ENCODE measurements at places on chromosomes 6 and 20.
A peak's percentile ranks its signal among the peaks of the same experiment; 100 is the strongest.

DNA sequence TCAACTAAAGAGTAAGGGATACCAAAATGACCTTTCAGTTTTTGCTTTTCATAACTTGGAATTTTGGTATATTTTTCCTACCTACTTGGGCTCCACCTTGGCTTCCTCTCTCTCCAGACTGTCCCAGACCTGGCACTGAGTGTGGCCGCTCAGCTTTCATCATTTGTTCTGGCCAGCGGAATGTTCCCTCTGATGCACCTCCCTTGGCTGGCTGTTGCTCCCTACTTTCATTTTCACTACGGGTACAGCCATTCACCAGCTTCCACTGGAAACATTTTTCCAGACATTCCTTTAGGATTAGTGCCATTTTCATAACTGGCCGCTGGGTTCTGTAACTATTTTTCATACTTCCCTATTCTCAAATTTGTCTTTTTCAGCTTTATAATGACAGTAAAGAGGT lies 487.4 kb downstream of the TENT5A start:
- DNase-seq: no peak

DNA sequence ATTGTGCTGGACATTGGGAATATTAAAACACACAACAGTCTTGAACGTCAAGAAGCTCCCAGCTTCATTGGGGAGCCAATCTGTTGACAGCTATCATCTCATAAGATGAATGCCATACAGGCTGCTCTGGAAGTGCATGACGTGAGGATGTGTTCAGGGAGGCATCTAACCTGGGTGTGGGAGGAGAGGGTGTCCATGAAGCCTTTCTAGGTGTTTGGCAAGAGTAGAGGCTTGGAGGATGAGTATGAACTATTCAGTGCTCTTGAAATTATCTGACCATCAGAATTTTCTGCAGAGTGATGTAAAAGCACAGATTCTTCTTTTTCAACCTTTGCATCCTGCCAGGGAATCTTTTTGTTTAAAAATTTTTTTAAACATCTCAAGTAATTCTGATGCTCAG lies 11.6 kb downstream of the AKAP7 start:
- no peak for DNase-seq

- DNase-seq: no peak
Observed at GRCh38 chr6:85361643-85362014, 88.3 kb upstream of the NT5E start.

DNA sequence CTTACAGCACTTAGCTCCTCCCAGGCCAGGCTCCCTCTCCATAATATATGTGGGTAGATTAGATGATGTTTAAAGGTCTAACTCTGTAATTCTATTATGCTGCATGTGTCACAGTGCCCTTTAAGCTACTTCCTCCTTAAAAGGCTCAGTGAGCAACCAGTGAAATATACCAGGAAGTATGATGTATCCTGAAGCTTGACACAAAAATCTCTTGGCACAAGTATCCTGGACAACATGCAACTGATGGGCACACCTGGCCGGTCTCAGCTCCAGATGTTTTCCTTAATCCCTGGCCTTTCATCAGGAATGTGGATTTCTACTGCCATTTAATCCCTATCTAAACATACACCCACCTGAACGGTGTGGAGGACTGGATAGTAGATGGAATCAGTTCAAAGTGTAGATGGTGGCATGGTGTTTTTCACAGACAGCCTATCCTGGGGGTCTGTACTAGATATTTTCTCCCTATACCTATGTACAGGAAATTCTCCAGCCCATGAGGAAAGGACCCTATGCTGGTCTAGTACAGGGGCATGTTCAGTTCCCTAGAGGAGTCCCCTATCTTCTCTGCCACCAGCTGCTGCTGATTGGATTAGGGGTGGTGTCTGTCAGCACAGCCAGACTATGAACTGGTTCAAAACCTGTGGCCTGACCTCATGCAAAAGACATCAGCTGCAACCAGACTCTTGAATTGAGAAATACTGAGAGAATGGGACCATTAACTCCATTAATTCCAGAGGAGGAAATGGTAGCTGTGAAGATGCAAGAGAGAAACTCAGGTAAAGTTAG lies 59.4 kb upstream of the CITED2 start:
- no peak for DNase-seq

GRCh38 chr6:128601060-128601459 lies 80.7 kb upstream of the PTPRK start:
- no peak for DNase-seq

- DNase-seq: peak; percentile 50
Observed at GRCh38 chr6:148747471-148748165, 788 bp downstream of the UST start.

GRCh38 chr6:143125455-143125854 lies 64.8 kb downstream of the AIG1 start:
- DNase-seq: no peak

DNA sequence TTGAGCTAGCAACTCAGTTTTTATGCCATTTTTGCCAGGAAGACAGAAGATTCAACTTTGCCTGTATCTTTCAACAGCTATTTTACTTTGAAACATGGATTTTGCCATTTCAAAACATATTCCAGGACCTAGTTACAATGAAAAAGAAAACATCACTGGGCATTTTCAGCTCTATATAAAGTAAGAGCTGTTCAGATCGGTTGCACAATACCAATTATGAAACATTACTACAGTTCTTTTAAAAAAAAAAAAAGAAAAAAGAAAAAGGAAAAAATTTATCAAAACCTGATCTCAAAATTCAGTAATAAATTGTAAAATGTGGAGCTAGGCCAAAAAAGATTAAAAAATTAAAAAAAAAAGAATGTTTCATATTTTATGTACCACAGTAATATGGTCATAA lies 15.6 kb downstream of the BCLAF1 start:
- DNase-seq: no peak

DNA sequence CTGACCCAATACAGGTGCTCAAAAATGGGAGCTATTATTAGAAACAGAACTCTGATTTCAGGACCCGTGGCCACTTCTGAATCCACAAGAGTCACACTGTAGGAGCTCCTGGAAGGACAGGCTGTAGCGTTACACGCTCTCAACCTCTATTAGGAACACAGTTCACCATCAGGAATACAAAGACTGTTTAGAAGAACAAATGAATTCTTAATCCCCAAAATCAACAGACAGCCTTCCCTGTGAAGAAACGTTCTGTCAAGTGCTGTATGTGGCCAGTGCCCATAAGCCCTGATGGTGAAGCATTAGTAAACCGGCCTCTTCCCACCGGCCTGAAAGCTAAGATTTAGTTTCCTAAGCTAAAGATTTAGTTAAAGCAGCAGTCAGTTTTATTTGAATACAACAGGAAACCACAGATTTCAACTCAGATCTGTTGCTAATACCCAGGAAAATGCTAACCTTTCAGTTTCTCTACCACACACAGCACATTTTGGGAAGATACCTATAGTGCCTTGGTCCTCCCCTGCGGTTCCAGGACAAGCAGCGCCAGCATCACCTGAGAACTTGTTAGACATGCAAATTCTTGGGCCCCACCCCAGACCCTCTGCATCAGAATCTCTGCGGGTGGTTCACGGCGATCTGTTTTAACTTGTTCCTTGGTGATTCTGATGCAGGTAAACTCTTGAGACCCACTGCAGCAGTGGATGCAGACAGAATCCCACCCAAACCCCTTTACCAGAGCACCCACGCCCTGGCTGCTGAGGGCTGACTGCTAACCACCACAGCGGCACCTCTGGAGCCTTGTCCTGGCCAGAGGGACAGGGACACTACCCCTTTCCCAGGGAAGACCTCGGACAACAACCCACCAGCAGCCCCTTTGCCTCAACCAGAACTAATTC lies 33.4 kb downstream of the MTRES1 start:
- peak; percentile 25 for DNase-seq

DNA sequence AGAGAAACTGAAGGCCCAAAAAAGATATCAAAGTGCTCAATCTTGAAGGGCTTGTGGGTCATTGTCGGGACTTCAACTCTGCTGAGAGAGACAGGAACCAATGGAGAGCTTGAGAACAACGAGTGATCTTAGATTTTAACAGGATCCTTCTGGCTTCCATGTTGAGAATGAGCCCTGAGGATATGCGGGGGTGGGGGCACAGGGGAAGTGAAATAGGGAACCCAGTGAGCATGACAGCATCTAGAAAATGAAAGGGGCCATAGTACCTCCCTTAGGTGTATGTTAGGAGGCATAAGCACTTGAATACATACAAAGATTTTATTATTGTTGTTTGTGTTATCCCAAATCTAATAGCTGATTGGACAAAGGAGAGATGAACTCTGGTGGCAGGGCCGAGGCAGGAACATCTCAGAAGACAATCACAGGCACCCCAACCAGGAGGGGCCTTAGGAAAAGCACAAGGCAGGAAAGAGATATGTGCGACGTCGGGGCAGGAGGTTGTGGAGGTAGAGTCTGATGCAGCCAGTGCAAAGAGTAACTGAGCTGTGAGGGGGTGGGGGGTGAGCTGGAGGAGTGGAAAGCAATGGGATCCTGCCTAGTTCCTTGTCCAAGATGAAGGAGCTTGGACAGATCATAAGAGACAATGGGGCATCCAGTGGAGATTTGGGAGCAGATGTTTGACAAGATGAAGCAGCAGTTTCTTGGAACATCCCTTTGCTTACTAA lies 10.4 kb downstream of the TGM6 start:
- no peak for DNase-seq

DNA sequence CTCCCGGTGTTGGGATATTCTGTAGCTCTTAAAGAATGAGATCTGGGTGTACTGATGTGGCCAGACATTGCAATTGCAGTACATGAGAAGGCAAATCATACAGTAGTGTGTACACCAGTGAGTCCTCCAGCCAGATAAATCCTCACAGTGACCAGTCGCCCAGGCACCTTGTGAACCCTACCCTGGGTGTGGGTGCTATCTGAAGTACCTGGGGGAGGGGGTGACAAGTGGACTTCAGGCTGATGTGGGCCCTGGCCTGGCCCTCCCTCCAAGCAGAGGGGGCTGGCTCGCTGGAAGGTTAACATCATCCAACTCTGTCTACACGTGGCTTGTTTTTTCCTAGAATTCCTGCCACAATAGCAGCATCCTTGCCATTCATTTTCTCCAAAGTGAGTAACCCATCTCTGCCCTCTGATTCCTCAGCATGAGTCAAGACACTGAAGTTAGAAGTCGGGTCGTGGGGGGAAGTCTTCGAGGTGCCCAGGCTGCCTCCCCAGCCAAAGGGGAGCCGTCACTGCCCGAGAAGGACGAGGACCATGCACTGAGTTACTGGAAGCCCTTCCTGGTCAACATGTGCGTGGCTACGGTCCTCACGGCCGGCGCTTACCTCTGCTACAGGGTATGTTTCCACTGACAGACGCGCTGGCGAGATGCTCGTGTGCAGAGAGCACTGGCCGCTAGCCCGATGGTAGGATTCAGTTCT lies 70.8 kb downstream of the PTPN1 start:
- DNase-seq: no peak

DNA sequence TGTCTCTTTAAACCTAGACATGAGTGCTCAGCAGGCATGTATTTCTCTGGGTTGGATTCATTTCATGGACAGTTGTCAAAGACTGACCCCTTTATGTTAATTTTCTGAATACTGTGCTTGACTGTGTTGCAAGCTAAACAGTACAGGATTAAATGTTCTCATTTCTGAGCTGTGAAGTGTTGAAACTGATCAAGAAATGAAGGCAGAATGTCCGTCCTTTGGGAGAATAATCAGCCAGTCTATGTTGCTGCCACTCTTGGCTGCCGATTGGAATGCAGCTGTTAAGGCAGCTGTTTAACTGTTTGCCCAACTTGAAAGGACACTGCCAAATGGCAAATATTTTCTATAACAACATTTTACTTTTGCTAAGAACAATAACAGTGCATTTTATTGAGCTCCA lies 87.3 kb downstream of the CEP57L1 start:
- DNase-seq: no peak

- no peak for DNase-seq
Observed at GRCh38 chr6:136066005-136066404, 184.1 kb downstream of the MTFR2 start.

GRCh38 chr6:105917038-105917695 lies 169.0 kb upstream of the PRDM1 start:
- DNase-seq: no peak

- no peak for DNase-seq
Observed at GRCh38 chr20:1700990-1701389, 43.4 kb upstream of the SIRPG start.

GRCh38 chr20:49343246-49343645 lies 65.4 kb upstream of the ZNFX1 start:
- DNase-seq: no peak

GRCh38 chr6:2197177-2197671 lies 48.2 kb downstream of the GMDS start:
- DNase-seq: no peak

- peak; percentile 75 for DNase-seq
Observed at GRCh38 chr20:31674895-31675827, 37.4 kb downstream of the COX4I2 start.

- DNase-seq: peak; percentile 35
Observed at GRCh38 chr6:32947552-32948465, 5.1 kb downstream of the HLA-DMA start.

DNA sequence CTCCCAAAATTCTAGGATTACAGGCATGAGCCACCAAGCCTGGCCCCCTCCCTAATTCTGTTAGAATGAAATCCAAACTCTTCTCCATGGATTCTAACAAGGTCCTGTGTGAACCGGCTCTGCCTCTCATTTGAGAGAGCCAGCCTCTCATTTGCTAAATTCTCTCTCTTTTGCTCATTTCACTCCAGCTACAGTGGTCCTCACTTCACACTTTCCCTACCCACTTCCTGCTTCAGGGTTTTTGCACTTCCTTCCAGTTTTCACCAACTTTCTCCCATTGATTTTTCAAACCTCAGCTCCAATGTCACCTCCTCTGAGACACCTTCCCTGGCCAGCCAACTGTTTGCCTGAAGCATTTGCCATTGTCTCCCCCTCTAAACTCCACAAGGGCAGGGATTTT lies 5.1 kb downstream of the COX4I2 start:
- DNase-seq: no peak

DNA sequence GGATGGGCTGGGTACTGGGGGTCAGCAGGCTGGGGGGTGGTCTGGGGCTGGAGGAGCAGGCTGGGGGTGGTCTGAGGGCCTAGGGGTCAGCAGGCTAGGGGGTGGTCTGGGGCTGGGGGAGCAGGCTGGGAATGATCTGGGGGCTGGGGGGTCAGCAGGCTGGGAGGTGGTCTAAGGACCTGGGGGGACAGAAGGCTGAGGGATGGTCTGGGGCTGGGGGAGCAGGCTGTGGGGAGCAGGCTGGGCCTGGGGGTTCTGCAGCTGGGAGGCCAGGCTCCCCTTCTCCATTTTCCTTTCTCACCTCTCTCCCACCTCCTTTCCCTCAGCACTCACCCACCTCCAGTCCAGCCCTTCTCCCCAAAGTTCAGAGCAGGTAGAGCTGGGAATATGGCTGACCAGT lies 114.2 kb downstream of the PSMB1 start:
- no peak for DNase-seq
